ENCODE measurements at places on chromosomes 13 and 19.
A peak's percentile ranks its signal among the peaks of the same experiment; 100 is the strongest.

DNA sequence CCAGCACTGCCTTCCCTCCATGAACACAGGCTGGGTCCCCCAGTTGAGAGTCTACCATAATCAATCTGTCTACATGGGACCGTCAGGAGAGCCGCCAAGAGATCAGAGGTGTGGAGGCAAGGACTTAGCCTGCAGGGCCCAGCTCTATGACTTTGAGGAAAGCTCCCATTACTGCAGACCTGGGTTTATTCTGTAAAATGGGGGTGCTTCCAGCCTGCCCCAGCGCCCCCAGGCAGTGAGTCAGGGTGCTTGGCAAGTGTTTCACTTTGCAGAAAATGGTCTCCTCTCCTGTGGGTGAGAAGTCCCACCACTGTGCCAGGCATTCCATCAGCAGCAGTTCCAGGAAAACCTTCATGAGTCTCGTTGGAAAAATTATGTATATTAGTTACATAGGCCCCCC is 75.5 kb upstream of the VSTM2B start:
- DNase-seq = no peak

- no peak for DNase-seq
Observed at GRCh38 chr13:32804673-32805230, 211.5 kb upstream of the KL start.

- no peak for DNase-seq
Observed at GRCh38 chr13:85808811-85809210, 9.6 kb upstream of the SLITRK6 start.

DNA sequence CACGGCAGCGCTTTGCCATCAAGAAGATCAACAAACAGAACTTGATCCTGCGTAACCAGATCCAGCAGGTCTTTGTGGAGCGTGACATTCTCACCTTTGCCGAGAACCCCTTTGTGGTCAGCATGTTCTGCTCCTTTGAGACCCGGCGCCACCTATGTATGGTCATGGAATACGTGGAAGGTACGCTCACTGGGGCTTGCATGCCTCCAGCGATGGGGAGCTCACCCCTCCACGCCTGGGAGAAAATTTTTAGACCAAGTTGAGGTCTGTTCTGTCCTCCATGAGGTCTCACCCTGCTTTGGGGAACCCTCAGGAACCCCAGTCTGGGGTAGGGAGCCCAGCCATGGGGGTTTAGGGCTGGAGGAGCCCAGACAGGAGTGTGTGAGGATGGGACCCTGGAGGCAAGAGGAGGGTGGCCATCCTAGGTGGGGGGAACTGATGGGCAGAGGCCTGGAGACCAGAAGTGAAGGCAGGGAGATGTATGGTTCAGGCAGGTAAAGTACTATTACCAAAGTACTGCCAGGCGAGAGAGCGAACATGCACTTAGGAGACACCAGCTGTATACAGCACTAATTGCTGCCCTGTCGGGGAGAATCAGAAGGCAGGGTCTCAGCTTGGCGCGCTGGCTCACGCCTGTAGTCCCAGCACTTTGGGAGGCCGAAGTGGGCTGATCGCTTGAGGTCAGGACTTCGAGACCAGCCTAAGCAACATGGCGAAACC is 22.3 kb upstream of the PIK3R2 start:
- no peak for DNase-seq

GRCh38 chr13:110869805-110870706 is 44.8 kb downstream of the ANKRD10 start:
- peak; percentile 100 for DNase-seq

- DNase-seq = no peak
Observed at GRCh38 chr13:20536992-20537391, 11.3 kb upstream of the CRYL1 start.

DNA sequence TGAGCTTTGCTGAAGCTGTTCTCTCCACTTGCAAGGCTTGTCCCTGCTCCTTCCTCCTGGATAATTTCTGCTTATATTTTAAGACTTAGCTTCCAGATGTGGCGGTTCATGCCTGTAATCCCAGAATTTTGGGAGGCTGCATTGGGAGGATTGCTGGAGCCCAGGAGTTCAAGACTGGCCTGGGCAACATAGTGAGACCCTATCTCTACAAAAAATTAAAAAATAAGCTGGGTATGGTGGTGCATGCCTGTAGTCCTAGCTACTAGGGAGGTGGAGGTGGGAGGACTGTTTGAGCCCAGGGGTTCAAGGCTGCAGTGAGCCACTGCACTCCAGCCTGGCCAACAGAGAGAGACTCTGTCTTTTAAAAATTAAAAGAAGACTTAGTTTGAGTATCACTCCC is 31.6 kb downstream of the CEBPA start:
- no peak for DNase-seq

GRCh38 chr13:44718467-44718866 is 142.3 kb upstream of the TSC22D1 start:
- no peak for DNase-seq

- no peak for DNase-seq
Observed at GRCh38 chr13:97716746-97717145, 236.7 kb upstream of the IPO5 start.

- DNase-seq = peak; percentile 9
Observed at GRCh38 chr13:20544201-20544923, 18.7 kb upstream of the CRYL1 start.
